ENCODE measurements at places on chromosomes 4 and X.

- no peak for DNase-seq
These were observed 56.3 kb upstream of the ATP6AP2 start for GRCh38 chrX:40524423-40524822.

- DNase-seq = no peak
These were observed 5.1 kb downstream of the ELF4 start for GRCh38 chrX:130105244-130105643.

GRCh38 chr4:10114147-10114546 is 2.5 kb downstream of the WDR1 start:
- DNase-seq = no peak

GRCh38 chr4:166602068-166602467 is 632.2 kb downstream of the SPOCK3 start:
- no peak for DNase-seq

DNA sequence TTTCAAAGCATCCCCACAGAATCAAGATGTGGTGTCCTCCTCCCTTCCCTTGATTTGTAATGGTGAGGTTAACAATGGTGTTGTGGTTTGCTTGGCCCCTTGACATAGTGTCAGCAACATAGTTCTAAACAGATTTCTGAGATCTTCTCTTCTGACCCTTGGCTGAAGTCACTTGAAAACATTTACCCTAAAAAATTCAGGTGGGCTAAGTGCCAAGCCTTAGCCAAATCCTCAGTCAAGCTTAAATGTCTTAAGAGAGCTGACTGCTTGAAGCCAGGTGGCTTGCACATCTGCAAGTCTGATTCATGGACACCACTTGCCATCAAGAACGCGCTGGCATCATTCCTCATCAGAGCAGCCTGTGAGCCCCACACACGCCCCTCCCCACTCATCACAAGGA is 173.2 kb downstream of the MGST2 start:
- DNase-seq = no peak

DNA sequence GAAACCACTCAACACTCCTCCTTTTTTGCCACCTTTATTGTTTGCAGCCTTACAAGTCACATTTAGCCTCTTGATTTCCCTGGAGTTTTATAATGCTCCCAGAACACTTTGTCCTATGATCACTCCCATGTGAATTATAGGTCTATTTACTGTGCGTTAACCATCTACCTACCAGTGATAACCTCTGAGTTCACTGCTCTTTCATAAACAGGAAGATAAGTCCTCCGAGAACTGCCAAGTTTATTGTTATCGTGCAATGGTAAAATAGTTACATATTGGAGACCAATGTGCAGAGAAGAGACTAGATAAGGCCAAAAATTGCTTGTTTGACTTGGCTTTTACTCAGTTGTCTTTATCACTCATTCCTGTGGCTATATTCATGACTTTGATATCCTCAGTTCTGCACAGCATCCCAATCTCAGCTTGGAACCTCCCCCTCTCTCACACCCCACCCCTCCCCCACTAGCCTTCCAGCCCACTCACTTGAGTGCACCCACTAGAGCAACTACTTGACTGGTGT is 12.9 kb upstream of the NUDT9 start:
- no peak for DNase-seq

DNA sequence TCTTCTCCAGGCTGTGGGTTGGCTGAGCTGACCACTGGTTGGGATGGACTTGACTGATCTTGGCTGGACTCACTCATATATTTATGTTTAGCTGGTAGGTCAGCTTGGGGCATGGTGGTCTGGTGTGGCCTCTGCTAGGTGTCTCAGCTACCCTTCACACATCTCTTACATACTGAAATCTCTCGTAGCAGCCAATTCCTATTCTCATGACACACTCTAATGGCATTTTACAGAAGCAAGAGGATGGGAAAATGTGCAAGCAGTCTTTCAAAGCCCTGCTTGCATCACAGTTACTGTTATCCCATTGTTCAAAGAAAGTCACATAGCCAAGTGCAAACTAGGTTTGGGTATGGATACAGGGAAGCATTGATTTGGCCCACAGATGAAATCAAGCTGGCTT is 55.5 kb upstream of the PCDH18 start:
- DNase-seq = no peak

GRCh38 chrX:40953369-40953768 is 131.9 kb upstream of the USP9X start:
- no peak for DNase-seq

- peak; percentile 1 for DNase-seq
These were observed 97.7 kb downstream of the NFKB1 start for GRCh38 chr4:102598762-102599374.

DNA sequence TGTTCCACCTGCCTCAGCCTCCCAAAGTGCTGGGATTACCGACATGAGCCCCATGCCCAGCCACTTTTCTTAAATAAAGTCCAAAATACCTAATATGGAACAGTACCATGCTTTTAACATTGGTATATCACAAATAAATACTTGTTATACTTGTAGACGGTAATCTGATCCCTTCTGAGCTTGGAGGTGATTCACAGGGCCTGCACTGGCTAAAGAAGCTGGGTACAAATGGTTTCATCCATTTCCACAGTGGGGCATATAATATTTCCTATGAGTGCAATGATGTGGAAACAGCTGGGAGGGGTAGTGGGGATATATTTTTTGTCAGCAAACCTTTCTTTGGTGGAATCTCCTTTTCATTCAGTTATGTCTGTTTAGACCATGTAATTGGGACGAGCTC is 35.8 kb downstream of the PLK4 start:
- DNase-seq = no peak

DNA sequence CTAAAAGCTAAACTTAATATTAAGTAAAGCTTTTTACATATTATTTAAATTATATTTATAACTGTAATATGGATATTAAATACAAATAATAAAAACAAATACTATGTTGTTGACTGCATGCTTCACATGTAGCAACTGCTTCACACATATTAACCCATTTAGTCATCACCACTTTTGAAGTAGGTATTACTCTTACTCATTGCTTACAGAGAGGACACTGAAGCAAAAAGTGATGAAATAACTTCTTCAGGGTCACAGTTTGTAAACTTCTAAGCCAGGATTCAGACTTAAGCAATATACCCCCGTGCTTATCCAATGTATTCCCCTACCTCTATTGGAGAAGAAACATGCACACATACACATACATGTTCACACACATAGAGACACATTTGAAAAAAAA is 166.6 kb downstream of the DKK2 start:
- peak; percentile 68 for DNase-seq

DNA sequence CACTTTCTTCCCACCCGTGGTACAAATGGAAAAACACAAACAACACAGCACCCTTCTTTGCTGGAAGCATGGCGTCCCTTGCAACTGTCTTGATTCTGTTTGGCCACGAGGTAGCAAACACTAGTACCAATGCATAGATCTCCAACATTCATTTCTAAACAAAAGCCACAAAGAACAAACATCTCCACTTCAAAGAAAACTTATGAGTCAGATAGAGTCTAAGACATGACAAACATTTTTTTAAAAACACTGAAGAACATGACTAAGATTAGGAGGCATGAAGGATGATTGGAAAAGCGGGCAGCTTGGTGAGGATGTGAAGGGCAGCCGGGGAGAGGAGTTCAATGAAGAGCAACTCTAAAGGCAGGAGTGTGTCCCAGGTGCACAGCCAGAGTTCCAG is 197.6 kb upstream of the FAM9B start:
- DNase-seq = peak; percentile 6

DNA sequence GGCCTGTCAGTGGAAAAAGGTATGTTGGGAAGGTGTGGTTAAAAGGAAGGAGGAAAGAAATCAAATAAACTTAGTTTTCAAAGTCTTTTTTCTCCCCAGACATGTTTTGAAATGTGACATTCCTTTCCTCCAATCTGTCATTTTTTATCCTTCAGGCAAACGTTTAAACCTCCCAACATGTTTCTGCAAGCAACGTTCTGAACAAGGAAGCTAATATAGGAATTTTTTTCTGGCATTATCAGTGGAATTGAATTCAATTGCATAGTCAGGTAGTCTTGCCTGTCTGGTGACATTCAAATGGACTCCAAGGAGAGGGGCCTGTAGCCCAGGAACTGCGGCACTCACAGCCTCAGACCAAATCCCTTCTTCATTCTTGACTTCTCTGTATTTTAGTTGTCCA is 30.0 kb upstream of the RASSF6 start:
- no peak for DNase-seq

- no peak for DNase-seq
These were observed 283.5 kb upstream of the FTHL17 start for GRCh38 chrX:31355206-31355955.

DNA sequence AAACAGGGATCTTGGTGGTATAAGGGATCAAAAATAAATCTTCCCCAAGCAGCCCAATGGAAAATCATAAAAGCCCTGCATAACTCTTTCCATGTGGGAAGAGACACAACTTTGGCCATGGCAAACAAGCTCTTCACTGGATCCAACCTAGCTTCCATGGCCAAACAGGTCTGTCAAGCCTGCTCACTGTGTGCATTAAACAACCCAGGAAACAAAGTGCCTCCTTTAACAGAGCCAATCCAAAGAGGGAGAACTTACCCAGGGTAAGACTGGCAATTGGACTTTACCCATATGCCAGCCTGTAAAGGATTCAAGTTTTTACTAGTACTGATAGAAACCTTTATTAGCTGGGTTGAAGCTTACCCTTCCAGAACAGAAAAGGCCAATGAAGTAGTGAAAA is 7.6 kb upstream of the HERC5 start:
- DNase-seq = no peak

DNA sequence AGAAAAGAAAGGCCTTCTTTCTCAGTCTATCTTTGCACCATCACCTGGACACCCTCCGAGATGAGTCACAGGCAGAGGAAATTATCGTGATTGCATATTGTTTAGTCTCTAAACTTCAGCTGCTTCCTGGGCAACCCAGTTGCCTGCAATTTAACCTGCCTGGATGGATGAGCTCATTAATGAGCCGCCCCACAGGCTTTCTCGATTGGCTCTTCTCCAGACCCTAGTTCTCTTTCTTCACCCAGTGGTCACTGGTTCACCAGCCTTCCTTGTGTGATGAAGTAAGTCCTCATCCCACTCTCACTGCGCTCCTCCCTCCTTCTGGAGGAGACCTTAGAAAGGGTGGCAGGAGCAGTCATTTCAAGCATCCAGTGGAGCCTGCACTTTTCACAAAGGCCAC is 94.4 kb downstream of the SOWAHB start:
- peak; percentile 88 for DNase-seq

DNA sequence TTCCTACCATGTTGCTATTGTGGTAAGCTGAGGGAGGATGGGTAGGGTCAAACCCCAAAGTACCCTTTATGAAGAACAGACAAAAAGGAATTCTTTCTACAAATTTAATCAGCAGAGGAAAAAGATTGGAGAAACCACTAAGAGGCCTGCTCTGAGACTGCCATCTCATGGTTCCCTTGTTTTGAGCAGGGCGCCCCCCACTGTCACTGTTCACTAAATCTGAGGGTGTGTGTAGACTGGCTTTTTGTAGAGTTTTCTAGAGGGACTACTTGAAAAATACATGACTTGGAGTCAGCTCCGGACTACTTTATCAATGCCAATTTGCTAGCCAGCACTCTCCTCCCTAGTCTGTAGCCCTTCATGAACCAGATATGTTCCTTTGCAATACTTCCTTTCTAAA is 324.8 kb downstream of the FRMPD4 start:
- no peak for DNase-seq

DNA sequence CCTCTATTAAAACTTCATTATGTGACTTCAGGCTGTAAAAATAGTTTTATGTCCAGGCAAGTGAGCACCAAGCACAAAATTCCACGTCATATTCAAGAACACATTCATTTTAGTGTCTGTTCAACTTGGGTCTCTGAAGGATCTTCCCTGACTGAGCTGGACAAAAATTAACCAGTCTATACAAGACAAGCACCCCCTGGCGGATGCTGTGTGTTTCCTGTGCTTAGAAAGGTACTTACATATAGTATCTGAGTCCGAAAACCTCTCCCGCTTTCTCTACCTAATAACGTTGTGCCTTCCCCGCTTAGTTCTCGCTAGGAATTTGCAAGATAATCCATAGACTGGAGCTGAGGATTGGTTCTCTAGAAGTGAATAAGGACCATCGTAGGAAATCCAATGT is 2214.5 kb upstream of the TENM3 start:
- DNase-seq = peak; percentile 56

- no peak for DNase-seq
These were observed 17.3 kb downstream of the SMPX start for GRCh38 chrX:21740329-21741274.

- DNase-seq = no peak
These were observed 30.2 kb upstream of the FAM9C start for GRCh38 chrX:13074297-13075262.

DNA sequence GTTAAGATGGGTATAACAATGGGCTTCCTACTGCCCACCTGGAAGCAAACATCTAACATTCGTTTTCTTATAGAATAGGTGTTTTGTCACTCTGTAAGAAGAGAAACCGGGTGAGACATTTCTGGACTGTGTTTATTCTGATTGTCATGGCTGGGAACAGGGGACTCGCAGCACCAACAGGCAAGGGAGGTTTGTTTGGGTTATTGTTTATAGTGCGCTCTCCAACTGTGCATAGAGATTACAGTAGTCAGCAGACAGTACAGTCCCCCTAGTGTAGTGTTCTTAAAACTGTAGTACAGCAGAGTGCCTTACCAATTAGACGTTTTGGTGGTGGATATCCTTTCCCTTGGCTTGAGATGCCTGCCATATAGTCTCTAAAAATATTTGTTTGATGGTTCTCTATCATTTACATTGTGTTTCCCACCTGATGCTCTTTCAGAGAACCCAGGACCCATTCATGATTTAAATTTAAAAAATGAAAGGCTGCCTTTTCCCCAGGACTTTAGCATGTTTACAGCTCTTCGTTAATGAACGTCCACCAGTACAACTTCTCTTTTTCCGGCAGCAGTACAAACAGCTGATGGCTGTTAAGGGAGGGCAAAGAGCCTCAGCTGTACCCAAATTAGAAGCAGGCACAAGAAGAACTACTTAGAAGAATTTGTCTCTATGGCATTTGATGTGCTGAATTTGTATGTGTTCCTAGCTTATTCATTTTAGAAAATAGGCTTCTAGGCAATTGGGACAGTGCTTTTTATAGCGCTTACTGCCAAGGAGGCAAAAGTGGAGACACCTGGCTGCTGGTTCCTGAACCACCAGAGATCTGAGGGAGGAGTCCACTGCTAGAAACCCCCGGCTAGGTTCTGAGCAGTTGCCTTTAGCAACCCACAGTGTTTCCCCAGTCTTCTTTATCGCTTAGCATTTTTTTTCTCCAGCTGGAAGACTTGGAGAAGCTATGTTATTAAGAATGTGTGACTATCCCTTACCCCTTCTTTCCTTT is 1.0 kb upstream of the RNF150 start:
- peak; percentile 28 for DNase-seq

GRCh38 chr4:36218121-36218520 is 26.2 kb downstream of the ARAP2 start:
- no peak for DNase-seq

GRCh38 chrX:11702965-11703631 is 37.4 kb upstream of the ARHGAP6 start:
- no peak for DNase-seq

GRCh38 chrX:125398959-125399440 is 79.3 kb downstream of the TEX13C start:
- DNase-seq = no peak

- DNase-seq = no peak
These were observed 116.7 kb downstream of the FAM53A start for GRCh38 chr4:1567519-1567807.

All from fibroblast of skin of abdomen (primary cell).